Epithelial cell of prostate (primary cell): ENCODE measurements at places on chromosomes 6 and 20.

DNA sequence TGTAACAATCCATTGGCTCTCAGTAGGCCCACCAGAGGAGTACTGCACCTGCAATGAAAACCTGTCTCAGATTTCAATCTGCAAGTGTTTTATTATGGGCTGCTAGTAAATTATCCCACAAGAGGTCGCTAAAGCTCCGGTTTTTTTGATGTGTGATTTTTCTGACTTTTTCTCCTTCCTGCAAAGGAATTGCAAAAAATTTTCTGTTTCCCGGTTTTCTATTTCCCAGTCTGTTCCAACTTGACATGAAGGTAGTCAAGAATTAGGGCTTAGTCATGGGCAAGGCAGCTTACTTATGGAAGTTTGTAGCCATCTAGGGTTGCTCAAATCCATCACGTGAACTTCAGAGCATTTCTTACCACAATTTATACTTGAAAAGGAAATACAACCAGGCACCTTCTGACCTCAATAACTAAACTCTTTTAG lies 38.5 kb upstream of the AHI1 start:
- no peak for DNase-seq

GRCh38 chr6:44896701-44897100 lies 431.4 kb upstream of the RUNX2 start:
- DNase-seq: no peak

DNA sequence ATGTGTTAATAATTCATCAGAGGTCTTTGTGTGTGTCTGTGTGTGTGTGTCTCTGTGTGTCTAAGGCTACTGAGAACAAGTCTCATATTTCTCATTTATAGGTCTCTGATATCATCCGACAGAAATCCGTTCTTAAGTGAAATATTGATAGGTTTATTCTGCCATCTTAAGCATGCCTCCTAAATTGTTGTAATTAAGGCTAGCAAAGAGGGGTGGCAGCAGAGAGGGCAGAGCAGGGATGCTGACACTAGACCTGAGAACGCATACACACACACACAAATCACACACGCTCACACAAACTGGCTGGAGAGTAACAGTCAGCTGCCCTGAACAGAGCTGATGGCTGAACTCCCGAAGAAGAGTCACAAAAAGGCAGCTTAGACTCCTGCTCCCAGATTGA lies 84.9 kb upstream of the LRFN2 start:
- no peak for DNase-seq

- DNase-seq: no peak
These were observed 13.5 kb downstream of the ARG1 start for GRCh38 chr6:131586543-131586942.

GRCh38 chr20:38501858-38502436 lies 29.3 kb downstream of the RALGAPB start:
- no peak for DNase-seq

- no peak for DNase-seq
These were observed 37.1 kb downstream of the TNFAIP3 start for GRCh38 chr6:137903933-137904821.

DNA sequence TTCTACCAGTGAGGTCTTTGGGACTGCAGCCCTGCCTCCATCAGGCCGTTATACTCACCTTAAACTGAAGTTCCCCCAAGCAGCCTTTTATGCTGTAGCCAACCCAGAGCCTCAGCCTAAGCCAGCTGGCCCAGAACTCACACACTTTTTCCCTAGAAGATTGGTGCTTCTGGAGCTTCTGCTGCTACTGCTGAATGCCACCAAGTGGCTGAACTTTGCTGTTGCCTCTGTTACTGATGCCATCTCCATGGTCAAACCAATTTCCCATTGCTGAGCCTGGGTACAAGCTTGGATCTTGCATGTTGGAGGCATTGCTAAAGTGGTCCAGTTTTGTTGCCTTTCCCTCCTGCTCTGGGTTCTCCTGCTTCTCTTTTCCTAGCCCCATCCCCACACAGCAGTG lies 15.0 kb upstream of the TBX18 start:
- DNase-seq: no peak

DNA sequence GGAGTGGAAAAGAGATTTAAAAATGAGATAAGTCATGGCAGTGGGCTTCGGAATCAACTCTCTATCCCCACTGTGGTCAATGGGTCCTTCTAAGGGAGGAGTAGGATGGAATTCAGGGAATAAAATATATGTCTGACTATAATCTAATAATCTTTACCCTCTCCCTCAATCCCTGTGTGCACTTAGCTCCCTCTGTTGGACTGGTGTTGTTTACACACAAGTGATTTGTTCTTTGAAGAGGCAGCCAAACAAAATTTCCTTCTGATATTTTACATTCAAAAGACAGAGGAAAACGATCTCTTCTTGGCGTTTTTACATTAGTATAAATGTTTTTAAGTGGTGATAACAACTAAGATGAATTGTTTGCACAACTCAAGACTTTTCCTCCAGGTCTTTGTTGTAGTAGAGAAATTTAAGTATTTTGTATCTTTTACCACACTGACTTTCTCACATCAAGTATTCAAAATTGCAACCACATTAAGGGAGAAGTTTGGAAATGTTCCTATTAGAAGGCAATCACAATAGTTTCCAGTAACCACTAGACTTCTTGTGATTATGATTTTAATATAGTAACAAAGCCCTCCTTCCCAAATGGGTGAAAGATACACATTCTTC lies 317.8 kb downstream of the CENPW start:
- DNase-seq: peak; percentile 3

DNA sequence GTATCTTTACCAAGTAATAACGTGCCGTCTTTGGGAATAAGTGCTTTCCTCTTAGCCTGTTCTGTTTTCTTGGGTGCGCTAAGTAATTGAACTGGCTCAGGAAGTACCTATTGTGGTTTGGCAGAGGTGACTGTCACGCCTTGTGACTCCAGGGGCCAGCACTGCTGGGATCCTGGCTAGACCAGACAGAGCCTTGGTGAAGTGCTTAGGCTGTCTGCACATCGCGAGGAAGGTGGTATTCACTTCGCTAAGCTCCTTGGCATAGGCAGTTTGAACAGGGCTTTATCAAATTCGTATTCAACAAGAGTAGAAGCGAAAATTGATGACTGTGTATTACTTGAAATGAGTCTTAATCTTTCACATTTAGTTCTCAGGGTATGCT lies 17.6 kb downstream of the PRDM1 start:
- no peak for DNase-seq

DNA sequence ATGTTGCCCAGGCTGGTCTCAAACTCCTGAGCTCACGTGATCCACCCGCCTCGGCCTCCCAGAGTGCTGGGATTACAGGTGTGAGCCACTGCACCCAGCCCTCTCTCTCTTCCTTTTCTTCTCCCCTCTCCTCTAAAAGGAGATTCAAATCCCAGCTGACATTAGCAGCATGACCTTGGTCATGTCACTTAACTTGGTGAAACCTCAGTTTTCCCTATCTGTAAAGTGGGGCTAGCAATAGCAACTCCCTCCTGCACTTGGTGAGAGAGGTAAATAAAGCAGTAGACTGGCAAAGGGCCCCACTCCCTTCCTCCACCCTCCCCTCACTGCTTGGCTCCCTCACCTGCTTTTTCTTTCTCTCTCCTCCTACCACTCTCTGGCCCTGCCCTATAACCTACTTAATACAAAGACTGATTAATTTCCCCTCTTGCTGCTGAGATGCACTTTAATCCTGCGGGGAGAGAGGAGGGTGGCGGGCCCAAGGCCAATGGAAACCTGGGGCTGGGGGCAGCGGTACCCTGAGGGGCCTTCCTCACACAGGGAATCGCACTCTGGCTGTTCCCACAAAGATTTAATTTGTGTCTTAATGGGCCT lies 54.2 kb upstream of the ZFAND3 start:
- no peak for DNase-seq

DNA sequence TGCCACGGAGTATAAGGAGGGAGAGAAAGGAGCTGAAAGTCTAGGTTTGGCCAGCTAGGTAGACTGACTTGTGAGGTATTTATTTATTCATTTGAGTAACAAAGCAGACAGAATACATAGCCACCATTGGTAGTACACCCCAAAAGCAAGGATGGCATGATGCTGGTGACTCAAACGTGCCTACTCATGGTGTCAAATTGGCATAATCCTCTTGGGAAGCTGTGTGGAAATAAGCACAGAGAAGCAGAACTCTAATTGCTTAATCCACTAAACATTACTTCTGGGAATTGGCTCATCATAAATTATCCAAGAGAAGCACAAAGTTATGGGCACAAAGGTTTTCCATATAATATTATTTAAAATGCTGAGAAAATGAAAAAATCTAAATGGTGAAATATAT lies 2.5 kb downstream of the DEFB132 start:
- no peak for DNase-seq

- peak; percentile 20 for DNase-seq
These were observed 140.6 kb downstream of the TMEM242 start for GRCh38 chr6:157182503-157183264.

GRCh38 chr6:139395371-139395770 lies 20.9 kb upstream of the CITED2 start:
- no peak for DNase-seq

- DNase-seq: no peak
These were observed 98.1 kb upstream of the MARCKS start for GRCh38 chr6:113758826-113759574.

GRCh38 chr20:20085071-20085470 lies 32.7 kb downstream of the CFAP61 start:
- no peak for DNase-seq

DNA sequence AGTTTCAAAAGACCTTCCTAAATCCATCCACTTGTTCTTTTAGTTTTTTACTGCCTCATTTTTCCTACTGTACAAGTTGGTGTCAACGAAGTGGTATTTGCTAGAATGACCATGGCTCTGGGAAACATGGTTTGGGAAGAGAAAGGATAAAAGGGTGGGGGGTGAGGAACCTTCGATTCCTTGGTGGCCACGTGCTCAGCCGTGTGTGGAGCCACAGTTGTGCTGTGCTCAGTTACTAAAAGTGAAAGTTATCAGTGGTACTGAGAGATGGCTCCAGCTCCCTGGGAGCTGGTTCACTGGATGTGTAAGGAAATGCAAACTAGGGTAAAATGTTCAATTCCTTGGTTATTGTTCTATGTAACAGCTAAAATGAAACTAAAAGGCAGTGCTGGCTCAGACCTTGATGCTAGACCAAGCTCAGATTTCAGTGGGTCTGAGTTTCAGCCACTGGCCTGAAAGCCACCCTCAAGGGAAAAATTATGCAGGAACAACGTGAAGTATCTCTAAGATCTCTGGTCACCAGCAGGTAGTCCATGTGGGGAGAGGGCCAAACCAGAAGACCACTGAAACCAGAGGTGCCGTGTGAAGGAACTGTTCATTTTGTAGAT lies 7.4 kb upstream of the SLC22A2 start:
- no peak for DNase-seq

DNA sequence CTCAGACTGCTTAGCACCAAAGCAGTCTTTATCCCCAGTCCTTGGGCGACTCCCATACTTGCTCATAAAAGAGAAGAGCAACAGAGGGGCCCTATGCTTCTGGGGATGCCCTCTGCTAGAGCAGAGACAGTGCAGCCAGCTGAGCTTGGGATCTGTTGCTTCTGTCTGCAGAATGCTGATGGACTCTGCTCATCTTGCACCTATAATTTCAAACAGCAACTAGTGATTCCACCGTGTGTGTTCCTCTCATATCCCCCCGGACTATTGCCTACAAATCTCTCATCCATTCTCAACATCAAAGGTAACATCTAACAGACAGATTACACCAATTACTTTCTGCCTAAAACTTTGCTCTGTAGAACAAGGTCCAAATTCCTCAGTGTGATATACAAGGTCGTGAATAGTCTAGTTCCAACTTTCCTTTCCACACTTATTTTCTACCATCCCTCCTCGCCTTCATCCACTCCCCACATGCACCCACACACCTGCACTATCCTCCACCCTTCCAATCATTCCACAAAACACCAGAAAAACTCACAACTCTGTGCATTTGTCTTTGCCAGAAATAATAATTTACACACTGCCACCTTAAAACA lies 62.6 kb downstream of the FRK start:
- DNase-seq: no peak

DNA sequence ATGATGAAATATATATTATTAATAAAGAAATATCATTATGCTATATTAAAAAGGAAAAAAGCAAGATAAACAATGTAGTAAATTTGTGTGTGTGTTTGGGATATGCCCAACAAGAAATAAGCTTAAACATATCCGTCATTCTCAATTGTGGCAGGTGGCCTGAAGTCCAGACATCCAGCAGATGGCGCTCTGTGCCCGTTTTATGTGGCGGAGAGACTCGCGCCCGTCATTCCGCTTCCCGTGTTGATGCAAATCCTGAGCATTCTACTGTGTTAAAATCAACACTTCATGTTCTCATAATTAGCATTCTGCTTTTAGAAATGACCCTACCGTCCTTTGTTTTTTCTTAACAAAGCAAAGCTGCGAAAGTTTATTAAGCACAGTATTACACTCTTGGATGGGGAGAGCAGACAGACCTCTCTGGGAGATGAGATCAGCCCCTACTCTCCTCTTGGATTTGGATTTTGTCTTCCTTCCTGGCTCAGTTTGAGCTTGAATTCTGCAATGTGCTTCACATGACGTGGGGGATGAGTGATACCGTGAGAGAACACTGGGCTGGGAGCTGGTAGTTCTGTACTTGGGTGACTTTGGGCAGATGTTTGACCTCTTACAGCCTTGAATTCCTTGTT lies 125.8 kb downstream of the MCHR2 start:
- DNase-seq: no peak

GRCh38 chr6:71983131-71983530 lies 96.8 kb downstream of the RIMS1 start:
- no peak for DNase-seq

DNA sequence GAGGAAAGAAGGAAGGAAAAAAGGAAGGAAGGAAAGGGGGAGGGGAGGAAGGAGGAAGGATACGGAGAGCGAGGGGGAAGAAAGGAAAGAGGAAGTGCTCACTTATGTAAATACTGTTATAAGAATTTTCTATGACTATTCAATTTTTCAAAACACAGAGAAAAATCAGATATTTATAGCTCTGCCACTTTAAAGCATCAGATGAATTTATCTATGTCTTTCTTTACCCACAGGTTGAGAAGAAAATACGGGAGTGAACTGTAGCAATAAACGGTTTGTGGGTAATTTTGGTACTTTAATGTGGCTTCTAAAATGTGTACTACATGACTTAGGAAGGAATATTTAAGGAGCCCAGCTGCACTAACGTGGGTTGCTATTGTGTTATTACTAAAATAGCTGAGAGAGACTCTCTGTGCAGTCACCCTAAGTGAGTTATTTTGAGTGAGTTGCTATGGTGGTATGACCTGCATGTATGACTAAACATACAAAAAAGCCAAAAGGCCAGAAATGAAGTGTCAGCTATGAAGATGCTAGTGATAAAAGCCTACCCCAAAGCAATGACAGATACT lies 225.5 kb downstream of the SOD2 start:
- DNase-seq: no peak

GRCh38 chr20:51447097-51447764 lies 95.3 kb downstream of the NFATC2 start:
- no peak for DNase-seq

DNA sequence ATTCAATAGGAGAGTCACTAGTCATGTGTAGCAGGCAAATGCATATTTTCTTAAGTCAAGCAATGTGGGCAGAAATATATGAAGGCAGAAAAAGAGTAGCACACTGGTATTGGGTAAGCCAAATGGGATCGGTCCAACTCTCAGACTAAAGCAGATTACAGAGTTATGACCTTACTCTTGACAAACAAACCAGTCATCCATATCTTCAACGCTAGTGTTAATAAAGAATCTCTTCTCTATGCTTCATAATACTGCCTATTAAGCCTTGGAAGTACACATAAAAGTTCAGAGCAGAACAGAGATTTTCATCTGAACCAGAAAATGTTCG lies 320.2 kb upstream of the JARID2 start:
- DNase-seq: no peak

- no peak for DNase-seq
These were observed 22.2 kb downstream of the CST8 start for GRCh38 chr20:23513164-23513563.

GRCh38 chr6:154535851-154536250 lies 25.4 kb upstream of the CNKSR3 start:
- no peak for DNase-seq
